Renal cortex interstitium (tissue), 15 donors: ENCODE measurements at places on chromosomes 7 and 10. TPM values are rescaled to one million over a fixed set of nuclear protein-coding genes. Genes with fewer than 3 reads are reported as not detected.

The ITGA8 gene
- polyA plus RNA-seq = 38.3 TPM

The LMTK2 gene
- 13.4 TPM for polyA plus RNA-seq

The RBP3 gene
- polyA plus RNA-seq = 0.07 TPM

The ZC3HAV1L gene
- polyA plus RNA-seq = 27.7 TPM

The OR2A7 gene
- 3.9 TPM for polyA plus RNA-seq

The MKI67 gene
- polyA plus RNA-seq = 69.6 TPM

The BAIAP2L1 gene
- 11.8 TPM for polyA plus RNA-seq

The FOXI2 gene
- 2.2 TPM for polyA plus RNA-seq

The ADK gene
- polyA plus RNA-seq = 27.3 TPM

The HOXA10 gene
- polyA plus RNA-seq = 145 TPM

The FMC1 gene
- polyA plus RNA-seq = 26.8 TPM

The MEOX2 gene
- polyA plus RNA-seq = 2.3 TPM

The PHYHIPL gene
- polyA plus RNA-seq = 16.4 TPM

The ARHGAP22 gene
- polyA plus RNA-seq = 1.3 TPM

The JMJD1C gene
- 88.6 TPM for polyA plus RNA-seq

The NKX2-3 gene
- polyA plus RNA-seq = not detected

The MUC3A gene
- 1.2 TPM for polyA plus RNA-seq

The CRYGN gene
- 3.6 TPM for polyA plus RNA-seq

The H2BK1 gene
- polyA plus RNA-seq = not detected

The MBL2 gene
- polyA plus RNA-seq = not detected
